ENCODE measurements at places on chromosomes 12 and 14.

DNA sequence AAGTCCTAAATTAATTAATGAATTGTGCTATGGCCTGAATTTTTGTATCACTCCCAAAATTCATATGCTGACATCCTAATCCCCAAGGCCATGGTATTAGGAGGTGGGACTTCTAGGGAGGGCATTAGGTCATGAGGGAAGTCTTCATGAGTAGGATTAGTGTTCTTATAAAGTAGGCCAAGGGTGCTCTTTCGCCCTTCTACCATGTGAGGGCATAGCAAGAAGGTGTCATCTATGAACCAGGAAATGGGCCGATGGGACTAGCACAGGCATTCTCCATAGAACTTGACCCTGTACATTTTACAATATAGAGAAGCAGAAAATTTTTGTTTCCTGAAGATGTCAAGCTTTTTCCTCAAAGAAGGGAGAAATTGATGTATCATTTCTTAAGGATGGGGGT lies 12.5 kb downstream of the SYT10 start:
- DNase-seq = no peak

DNA sequence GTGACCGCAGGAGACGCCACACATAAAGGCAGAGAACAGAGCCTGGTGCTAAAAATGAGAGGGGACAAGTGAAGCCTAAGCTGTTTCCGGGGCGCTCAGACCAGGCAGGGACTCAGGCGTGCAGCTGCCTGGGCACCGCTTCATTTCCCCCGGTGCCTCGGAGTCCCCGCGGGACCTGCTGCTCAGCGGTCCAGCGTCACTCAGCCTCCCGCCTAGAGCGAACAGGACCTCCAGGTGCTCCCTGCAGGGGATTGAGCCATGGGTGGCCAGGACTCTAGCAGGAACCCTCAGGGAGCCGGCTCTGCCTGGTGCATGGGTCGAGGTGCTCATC lies 31.0 kb downstream of the CCDC85C start:
- no peak for DNase-seq

GRCh38 chr12:65634626-65635331 lies 189.5 kb upstream of the HMGA2 start:
- DNase-seq = no peak

- DNase-seq = no peak
These were observed 100.1 kb downstream of the CRADD start for GRCh38 chr12:93777254-93777653.

DNA sequence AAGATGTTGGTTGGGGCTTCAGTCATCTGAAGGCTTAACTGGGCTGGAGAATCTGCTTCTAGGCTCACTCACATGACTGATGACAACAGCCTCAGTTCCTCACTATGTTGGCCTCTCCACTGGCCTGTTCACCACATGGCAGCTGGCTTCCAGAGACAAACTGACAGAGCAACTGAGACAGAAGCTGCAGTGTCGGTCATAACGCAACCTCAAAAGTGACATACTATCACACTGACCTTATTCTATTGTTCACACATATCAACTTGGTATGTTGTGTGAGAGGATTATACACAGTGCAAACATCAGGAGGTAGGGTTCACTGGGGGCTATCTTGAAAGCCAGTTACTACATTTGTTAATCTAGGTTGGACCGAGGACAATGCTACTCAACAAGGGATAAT lies 92.9 kb downstream of the PAWR start:
- DNase-seq = no peak

DNA sequence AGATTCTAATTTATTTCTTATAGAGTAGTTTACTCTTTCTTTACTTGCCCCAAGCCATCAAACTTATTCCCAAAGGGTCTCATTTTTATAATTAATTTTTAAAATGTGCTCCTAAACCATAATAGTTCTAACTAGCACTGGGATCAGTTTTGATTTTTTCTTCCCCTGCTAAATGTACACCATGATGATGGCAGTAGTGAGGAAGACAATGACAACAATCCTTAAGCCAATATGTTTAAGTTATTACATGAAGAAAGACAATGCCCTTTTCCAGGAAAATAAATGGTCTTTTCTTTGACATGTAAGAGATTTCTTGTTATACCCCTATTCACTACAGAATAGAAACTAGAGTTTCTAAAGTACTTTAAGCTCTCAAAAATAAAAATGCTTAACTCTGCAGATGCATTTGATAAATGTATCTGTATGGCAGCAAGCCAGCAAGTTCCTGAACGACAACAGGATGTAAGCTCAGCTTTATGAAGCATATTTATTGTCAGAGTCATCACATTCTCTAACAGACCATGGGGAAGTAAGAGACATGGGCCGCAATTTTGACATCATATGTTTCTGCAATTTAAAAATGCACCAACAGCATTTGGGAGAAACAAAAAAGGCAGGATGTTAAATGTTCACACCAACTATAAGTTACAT lies 36.0 kb upstream of the SNX6 start:
- peak; percentile 37 for DNase-seq

- peak; percentile 52 for DNase-seq
These were observed 53.3 kb upstream of the CERS5 start for GRCh38 chr12:50220363-50220995.

- DNase-seq = no peak
These were observed 54.0 kb downstream of the ZNF641 start for GRCh38 chr12:48296586-48297282.

DNA sequence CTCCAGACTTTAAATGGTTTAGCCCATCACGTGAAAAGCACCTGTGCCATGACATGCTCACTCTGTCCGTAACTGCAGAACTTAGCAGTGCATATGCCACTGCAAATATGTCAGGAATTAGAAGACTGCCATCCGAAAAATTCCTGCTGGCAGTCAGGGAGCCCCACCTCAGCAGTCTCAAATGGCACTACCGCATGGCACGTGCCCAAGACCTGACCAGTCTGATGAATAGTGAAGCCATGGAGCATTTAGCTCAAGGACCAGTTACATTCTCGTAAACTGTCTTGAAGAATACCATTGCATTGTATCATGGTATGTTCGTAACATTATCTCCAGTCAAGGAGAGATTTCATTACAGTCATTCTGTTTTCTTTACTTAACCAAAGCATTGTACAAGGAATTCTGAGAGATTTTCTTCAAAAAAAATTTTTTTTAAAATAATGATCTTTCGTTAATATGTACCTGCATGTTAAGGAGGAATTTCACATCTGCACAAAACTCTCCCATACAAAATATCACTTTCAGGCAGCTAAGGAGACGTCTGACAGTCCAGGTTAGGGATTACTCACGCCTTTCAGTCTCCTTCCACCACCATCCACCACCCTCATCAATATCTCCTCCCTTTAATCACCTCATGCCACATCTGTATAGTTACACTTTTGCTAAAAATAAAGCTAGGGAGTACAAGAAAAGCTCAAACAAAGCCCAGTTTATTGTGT lies 138.5 kb downstream of the ANO2 start:
- no peak for DNase-seq

GRCh38 chr12:89857652-89858274 lies 149.1 kb upstream of the ATP2B1 start:
- no peak for DNase-seq

GRCh38 chr12:6887460-6887859 lies 14.4 kb upstream of the SPSB2 start:
- no peak for DNase-seq

GRCh38 chr12:9708853-9709252 lies 24.0 kb downstream of the CLECL1 start:
- no peak for DNase-seq

- no peak for DNase-seq
These were observed 68.0 kb downstream of the SPPL3 start for GRCh38 chr12:120836114-120836684.

DNA sequence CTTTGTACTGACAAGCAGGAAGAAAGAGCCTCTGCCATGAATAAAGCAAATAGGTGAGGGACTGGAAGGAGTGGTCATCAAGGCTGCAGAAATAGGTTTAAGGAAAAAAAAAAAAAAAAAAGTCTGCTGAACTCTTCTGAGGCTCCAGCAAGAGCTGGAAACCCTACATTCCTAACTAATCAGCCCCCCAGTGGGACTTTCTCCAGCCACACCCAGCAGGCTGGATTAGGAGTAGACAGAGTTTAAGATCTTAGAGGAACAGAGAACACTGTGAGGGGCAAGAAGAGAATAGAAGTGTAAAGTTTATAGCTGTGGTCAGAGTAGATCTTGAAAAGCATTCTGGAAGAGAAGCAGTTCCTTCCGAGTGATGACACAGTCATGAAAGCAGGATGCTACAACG lies 66.4 kb downstream of the ATXN2 start:
- DNase-seq = no peak

DNA sequence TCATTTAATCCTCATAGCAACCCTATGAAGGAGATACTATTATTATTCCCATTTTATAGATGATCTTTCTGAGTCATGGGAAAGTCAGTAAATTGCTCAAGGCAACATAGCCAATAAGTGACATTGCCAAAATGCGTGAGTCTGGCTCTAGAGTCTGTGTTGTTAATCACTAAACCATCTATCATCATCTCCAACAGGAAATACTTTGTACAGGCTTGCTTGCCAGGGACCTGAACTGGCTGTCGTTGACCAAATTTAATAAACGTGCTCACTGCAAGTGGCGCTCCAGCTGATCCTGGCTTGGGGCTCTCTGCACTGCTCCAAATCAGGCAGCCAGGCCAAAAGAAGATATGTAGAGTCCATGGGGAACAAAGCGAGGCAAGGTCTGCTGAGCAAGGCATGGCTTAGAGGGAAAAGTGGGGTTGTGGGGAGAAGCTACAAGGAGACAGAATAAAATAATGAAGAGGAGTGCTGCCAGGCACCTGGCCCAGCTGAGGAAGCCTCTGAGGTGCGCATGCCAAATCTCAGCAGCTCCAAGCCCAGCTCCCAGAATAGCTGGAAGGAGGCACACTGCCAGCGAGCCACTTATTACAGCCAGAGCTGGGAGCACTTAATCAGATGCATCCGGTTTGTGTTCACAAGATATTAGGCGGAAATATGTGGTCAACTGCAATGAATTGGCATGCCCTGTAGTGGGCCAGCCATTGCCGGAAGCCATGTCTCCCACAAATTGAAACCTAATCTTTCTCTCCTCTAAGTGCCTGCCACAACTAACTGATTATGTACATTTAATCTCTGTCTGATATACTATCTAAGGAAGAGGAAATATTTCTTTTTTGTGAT lies 43.3 kb upstream of the PTPRO start:
- no peak for DNase-seq

DNA sequence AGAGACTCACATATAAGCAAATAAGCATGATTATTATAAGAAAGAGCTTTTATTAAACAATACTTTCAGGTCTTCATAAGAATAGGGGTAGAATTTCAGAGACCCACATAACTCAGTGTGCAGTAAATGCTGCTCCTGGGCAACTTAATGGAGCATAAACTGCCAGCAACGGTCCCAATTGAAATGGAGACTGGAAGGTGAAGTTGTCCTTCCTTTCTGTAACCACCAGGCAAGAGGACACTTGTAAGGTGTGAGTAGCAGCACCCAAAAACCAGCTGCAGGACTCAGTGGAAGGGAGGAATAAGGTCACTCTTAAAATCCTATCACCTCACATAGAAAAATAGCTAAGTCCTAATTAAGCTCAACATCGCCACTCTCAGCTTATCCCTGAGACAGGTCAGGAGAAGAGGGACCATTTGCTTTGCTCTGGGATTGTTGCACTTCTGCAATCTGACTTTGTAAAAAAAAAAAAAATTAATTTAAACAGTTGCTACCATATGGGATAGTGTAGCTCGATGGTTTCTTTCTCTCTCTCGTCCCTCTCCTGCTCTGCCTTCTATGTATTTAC lies 22.7 kb upstream of the LTA4H start:
- no peak for DNase-seq

DNA sequence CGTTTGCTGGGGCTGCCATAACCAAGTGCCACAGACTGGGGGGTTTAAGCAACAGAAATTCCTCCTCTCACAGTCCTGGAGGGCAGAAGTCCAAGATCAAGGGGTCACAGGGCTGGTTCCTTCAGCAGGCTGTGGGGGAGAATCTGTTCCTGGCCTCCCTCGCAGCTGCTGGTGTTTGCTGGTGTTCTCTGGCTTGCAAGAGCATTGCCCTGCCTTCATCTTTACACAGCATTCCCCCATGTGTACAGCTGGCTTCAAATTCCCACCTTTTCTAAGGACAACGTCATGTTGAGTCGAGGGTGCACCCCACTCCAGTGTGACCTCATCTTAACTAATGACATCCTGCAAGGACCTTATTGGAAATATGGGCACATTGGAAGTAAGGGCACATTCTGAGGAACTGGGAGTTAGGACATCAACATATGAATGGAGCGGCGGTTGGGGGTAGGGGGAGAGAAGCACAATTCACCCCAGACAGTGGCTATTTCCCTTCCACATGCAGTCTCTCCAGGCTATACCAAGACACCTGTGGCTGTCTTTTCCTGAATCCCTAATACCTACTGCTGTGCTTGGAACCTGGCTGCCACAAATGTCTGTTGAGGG lies 123.6 kb downstream of the FOXN3 start:
- no peak for DNase-seq

DNA sequence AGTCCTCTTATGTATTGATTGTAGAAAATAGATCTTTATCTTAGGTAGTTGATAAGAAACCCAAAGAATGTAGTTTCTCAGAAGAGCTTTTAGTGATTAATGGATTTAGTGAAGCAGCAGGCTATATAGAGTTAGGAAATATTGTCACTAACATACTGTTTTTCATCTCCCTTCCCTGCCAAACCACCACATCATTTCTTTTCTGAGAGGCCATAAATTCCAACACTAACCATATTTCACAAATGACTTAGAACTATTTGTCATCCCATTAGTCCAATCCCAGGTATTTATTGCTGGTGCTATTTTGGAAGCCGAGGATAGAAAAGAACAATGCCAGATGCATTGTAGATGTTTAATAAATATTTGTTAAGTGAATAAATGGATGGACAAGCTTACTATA lies 185.7 kb downstream of the KICS2 start:
- DNase-seq = no peak

GRCh38 chr14:58584383-58584782 lies 53.4 kb upstream of the DACT1 start:
- DNase-seq = no peak

- DNase-seq = no peak
These were observed 156.8 kb downstream of the PDZRN4 start for GRCh38 chr12:41344776-41345470.

DNA sequence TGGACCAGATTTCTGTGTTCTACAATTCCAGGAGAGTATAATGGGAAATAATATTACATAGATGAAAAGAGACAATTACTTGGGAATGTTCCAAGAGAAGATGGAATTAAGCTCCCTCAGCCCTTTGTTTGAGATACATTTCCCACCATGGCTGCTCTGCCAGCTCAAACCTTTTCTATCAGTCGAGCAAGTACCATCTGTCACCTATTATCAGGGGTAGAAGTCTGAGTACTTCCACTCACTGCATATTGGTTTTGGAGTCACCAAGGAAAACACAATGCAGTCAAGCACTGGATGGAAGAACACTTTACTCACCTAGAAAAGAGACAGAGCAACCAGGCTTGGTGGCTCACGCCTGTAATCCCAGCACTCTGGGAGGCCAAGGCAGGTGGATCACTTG lies 270.4 kb upstream of the FAR2 start:
- DNase-seq = no peak

GRCh38 chr14:105508069-105508468 lies 17.0 kb downstream of the TEDC1 start:
- no peak for DNase-seq
